ENCODE measurements at places on chromosomes 1 and 21.

- DNase-seq = no peak
Observed at GRCh38 chr1:14507262-14507661, 91.2 kb upstream of the KAZN start.

DNA sequence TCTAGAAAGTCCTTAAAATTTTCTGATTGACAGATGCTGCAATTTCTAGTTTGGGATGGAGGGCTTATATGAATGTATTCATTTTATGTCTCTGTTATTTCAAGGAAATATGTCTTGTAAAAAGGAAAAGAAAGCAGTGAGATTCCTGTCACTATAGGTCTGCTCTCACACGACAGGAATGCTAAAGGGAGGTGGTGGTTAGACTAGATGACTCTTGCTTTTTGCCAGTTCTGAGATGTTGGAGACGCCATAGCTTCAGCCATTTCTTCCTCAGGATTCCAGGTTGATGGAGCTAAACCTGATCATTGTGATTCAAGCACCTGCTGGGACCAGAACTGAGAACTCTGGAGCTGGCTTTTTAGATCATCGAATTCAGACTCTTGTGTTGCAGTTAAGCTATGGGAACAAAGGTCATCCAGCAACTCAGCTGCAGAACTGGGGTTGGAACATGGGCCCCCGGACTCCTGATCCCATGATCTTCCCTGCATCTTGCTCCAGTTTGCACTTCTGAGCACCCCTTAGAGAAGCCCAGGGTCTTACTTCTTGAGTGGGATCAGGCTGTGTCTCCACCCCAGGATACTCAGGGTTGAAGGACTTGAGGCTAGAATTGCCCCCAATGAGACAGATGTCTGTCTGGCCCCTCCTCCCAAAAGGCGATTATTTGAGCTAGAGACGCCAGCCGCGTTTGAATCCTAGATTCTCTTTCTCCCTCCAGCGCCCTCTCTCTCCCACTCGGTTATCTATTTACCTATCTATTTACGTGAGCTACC is 46.7 kb upstream of the FOXO6 start:
- no peak for DNase-seq

GRCh38 chr1:115652236-115652788 is 10.5 kb downstream of the VANGL1 start:
- no peak for DNase-seq

GRCh38 chr1:56477164-56478111 is 101.9 kb downstream of the PLPP3 start:
- DNase-seq = no peak

DNA sequence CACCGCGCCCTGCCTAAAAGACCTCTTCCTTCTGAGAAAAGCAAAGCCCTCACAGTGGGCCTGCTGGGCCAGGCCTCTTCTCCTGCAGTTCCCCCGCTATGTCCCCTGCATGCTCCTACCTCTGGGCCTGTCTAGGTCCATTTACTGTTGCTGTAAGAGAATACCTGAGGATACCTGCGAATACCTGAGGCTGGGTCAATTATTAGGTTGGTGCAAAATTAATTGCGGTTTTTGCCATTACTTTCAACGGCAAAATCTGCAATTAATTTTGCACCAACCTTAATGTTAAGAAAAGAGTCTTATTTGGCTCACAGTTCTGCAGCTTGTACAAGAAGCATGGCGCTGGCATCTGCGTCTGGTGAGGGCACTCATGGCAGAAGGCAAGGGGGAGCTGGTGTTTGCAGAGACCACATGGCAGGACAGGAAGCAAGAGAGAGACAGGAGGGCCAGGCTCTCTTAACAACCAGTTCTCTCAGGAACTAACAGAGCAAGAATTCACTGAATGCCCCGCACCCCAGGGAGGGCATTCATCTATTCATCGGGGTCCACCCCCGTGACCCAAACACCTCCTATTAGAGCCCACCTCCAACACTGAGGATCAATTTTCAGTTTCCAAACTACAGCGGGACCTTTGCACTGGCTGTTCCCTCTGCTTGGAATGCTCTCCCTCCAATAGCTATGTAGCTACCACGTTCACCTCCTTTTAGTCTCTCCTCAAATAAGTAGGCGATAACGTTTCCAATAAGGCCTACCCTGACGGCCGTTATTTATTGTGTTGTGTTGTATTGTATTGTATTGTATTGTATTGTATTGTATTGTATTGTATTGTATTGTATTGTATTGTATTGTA is 9.6 kb upstream of the UTS2 start:
- no peak for DNase-seq

GRCh38 chr1:92184632-92185031 is 33.1 kb upstream of the C1orf146 start:
- no peak for DNase-seq
